SJCRH30 (cell line): ENCODE measurements at places on chromosomes 7 and 10.
A peak's percentile ranks its signal among the peaks of the same experiment; 100 is the strongest.

GRCh38 chr7:121046893-121047468, 58.5 kb downstream of the CPED1 start:
- no peaks in the 10 kb centered on the region for H3K27me3 ChIP-seq
- H3K36me3 ChIP-seq: no peaks in the 10 kb centered on the region
- DNase-seq: no peak
- H3K27ac ChIP-seq: no peak overlapping the region
- no peak overlapping the region for H3K4me3 ChIP-seq

DNA sequence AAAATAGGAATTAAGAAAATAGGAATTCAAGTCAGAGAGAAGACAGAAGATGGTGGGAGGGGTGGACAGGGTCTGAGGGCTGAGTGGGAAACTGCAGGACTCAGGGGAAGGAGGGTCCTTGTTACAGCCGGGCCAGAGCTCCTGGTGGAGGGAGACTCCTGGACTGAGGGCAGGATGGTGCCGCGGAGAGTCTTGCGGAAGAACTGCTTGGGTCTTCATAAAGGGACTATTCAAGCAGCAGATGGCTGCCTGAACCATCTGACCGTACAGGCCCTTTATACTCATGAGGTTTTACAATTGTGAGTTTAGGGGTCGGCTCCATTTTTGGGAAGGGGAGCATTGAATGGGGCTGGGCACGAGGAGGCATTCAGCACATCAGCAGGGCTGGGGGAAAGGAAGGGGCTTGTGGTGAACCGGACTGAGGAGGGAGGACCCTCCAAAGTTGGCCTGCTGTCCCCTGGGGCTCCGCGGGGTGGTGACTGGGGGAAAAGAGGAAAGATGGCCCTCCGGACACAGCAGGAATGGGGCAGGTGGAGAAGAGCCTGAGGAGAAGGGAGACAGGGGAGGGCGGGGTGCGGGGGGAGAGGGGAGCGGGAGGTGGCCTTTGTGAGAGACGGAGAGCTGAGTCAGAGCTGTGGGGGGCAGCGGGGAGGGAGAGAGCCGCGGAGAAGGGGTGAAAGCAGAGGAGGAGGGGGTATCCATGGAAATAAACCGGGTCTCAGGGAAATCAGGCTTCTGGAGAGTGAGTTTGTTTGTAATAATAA, 1.5 kb downstream of the FAM131B start:
- H3K4me1 ChIP-seq: no peaks in the 10 kb centered on the region
- no peak for DNase-seq
- H3K27me3 ChIP-seq: peaks cover 46% of the 10 kb centered on the region
- no peaks in the 10 kb centered on the region for H3K36me3 ChIP-seq
- H3K27ac ChIP-seq: no peak overlapping the region

DNA sequence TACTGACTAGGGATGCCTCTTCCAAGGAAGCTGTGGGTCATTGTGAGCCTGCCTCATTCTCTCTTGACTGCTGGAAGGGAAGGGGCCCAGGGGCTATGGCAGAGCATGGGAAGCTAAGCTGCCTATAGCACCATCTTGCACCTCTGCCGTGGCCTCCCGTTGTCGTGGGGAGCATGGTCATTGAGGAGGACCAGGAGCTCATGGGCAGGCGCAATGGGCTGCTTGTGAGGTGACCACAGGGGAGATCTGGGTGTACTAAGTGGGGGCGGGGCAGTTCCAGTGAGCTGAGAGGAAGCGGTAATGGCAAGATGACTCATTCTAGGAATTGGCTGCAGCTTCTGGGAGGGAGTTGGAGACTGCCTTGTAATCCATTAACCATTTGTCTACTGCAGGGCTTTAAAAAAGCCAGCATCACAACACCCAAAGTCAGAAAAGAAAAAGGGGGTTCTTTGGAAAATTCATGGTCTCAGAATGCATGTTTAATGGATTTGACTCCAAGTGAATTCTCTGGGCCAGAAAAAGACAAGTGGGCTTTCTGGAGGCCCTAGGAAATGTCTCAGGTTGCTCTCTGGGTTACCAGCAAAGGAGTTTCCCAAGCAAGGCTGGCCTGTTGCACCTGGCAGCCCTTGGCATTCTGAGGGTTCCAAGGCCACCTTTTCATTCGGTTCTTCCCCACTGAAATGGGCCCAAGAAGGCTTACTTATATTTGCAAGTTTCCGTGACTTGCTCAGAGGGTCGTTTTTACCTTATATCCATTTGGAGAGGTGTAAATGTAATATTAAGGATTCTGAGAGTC, 3.6 kb downstream of the DUSP5 start:
- H3K36me3 ChIP-seq: peaks cover 5% of the 10 kb centered on the region; the same call in 1 of the 2 replicates
- no peaks in the 10 kb centered on the region for H3K27me3 ChIP-seq
- H3K4me1 ChIP-seq: peaks cover 38% of the 10 kb centered on the region
- no peak overlapping the region for H3K27ac ChIP-seq
- peak; percentile 93 for DNase-seq

GRCh38 chr7:155358066-155358947, 60.6 kb downstream of the INSIG1 start:
- DNase-seq: no peak
- H3K4me3 ChIP-seq: no peak overlapping the region
- no peaks in the 10 kb centered on the region for H3K36me3 ChIP-seq
- peaks cover 32% of the 10 kb centered on the region; the same call in 1 of the 2 replicates for H3K27me3 ChIP-seq
- H3K27ac ChIP-seq: no peak overlapping the region

- H3K4me3 ChIP-seq: no peak overlapping the region
- H3K36me3 ChIP-seq: no peaks in the 10 kb centered on the region
- H3K27me3 ChIP-seq: no peaks in the 10 kb centered on the region
- no peak for DNase-seq
- no peak overlapping the region for H3K27ac ChIP-seq
Measured at GRCh38 chr10:106540645-106541044, 623.9 kb downstream of the SORCS1 start.

GRCh38 chr10:110792476-110793125, 79.1 kb upstream of the PDCD4 start:
- H3K27ac ChIP-seq: no peak overlapping the region
- no peak overlapping the region for H3K4me3 ChIP-seq
- DNase-seq: no peak
- no peaks in the 10 kb centered on the region for H3K4me1 ChIP-seq
- H3K36me3 ChIP-seq: peaks cover 3% of the 10 kb centered on the region; the same call in 1 of the 2 replicates

- no peaks in the 10 kb centered on the region for H3K36me3 ChIP-seq
- H3K27ac ChIP-seq: no peak overlapping the region
- H3K27me3 ChIP-seq: no peaks in the 10 kb centered on the region
- peaks cover 19% of the 10 kb centered on the region for H3K4me1 ChIP-seq
- no peak for DNase-seq
Measured at GRCh38 chr10:103225939-103226338, 19.7 kb upstream of the RPEL1 start.

DNA sequence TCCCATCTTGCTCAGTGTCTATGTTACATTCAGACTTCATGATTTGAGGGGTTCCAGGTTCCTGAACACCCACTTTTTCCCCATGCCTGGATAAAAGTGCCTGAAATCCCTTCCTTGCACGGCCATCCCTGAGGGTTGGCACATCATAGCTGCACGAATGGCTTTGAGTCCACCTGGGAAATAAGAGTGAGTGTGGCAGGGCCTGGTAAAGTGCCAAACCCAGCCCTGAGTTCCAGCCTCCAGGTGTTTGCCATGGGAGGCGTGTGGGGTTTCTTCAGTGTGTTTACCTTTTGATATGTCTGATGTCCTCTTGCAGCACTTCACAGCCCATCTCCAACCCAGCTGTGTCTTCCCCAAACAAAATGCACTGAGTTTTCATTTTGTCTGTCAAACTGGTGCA, 145.7 kb downstream of the PAXIP1 start:
- H3K4me3 ChIP-seq: no peak overlapping the region
- H3K27me3 ChIP-seq: peaks cover 16% of the 10 kb centered on the region; the same call in 1 of the 2 replicates
- H3K27ac ChIP-seq: no peak overlapping the region
- no peaks in the 10 kb centered on the region for H3K4me1 ChIP-seq
- no peak for DNase-seq

DNA sequence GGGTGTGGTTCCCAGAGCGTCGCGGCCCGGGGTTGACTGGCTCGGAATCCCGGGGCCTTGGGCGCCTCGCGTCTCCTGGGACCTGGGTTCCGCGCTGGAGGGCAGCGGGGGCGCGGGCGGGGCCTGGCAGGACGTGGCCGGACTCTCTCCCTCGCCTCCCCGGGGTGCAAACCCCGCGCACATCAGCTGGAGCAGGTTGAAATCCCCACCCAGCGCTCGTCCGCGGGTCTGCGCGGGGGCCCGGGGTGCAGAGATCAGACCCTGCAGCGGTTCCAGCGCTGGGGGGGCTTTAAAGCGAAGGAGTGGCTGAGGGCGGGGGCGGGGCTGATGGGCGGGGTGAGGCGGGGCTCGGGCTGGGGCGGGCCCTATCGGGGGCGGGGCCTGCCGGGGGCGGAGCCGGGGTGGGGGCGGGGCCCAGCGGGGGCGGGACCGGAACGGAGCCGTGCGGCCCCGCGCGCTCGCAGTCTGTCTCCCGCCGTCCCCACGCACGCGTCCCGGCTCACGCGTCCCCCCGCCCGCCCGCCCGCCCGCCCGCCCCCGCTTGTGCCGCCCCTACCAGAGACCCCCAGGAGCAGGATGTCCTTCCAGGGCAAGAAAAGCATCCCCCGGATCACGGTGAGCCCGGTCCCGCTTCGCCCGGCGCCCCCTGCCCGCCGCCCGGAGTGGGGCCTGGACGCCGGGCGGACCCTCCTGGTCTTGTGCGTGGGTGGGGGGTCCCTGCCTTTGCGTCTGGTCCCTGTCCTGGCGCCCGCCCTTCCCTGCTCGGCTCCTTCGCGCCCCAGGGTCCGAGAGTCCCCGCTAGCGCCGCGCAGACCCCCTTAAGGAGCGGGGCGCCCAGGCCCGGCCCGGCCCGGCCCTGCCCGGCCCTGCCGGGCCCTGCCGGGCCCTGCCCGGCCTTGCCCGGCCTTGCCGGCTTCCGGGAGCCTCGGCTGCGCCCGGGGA, at the start of gene DPYSL4:
TSS of gene DPYSL4 (plus strand) at position 461 of the 942 bp plus-strand sequence. CDS start at position 577, 116 bp downstream.
- H3K4me1 ChIP-seq: no peaks in the 10 kb centered on the region
- H3K4me3 ChIP-seq: no peak within 1 kb of the TSS
- no peak for DNase-seq
- no peak within 1 kb of the TSS for H3K27ac ChIP-seq

- DNase-seq: peak; percentile 35
- peaks cover 2% of the 10 kb centered on the region for H3K36me3 ChIP-seq
- H3K4me3 ChIP-seq: no peak overlapping the region
- no peaks in the 10 kb centered on the region for H3K27me3 ChIP-seq
- H3K27ac ChIP-seq: no peak overlapping the region
Measured at GRCh38 chr10:59830601-59831259, 75.6 kb downstream of the CCDC6 start.
